Stimulated activated CD4-positive, alpha-beta T cell treated with anti-CD3 and anti-CD28 coated beads, Interleukin-12 subunit alpha, Interleukin-12 subunit beta, amount 100 ng/mL, for 48 hours (primary cell): ENCODE measurements at places on chromosomes 16 and 17.
A peak's percentile ranks its signal among the peaks of the same experiment; 100 is the strongest.

DNA sequence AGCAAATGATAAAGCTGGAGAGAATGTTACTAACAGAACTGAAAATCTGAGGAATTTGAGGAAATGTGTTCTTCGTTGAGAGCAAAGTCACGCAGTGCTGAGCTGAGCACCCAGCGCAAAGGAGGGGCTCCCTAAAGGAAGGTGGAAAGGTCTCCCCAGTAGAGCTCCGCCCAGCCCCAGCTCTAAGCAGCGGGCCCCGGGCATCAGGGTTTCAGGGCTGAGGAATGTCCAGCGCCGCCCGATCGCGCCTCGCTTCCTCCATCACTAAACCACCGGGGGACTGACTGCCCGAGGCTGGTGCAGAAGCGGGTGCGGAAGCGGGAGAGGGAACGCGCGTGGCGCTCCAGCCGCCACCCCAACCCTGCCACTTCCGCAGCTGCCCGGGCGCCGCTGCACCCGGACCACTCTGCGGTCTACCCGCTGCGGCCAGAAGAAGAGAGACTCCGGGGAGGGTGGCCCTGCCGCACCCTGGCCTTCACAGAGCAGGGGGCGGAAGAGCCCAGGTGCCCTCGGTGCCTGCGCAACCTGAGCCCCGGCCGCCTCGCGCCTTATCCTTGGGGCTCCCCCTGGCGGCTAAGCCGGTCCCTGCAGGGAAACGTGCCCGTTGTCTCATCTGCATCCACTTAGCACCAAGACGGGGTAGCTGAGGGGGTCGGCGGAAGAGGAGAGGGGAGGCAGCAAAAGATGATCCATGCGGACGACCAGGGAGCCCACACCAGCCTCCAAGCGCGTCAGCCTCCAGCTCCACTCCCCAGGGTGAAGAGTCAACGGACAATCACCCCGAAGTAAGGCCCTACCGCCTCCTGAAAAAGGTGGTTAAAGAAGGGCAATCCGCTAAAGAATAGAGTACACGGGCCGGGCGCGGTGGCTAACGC lies 12.4 kb upstream of the GUCY2D start:
- peak; percentile 97 for DNase-seq

GRCh38 chr16:8583732-8584131 lies 6.6 kb downstream of the TMEM114 start:
- no peak for DNase-seq

GRCh38 chr16:52372313-52372712 lies 174.6 kb downstream of the TOX3 start:
- DNase-seq: no peak

DNA sequence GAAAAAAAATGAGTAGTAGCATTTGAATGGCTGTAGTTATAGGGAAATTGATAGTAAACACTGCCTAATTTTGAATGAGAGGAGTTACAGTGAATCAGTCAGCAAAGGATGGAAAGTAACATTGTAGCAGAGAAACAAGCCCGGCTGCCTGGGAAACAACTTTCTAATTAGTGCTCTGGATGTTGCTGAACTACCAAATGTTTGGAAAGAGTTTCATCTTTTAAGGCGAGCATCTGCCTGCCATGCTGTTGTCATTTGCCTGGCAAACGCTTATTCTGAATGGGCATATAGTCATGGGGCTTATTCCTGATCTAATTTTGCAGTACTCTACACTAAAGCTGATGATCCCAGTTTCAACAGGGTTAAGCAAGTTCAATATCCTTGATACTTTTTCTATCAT lies 138.6 kb downstream of the CDH11 start:
- DNase-seq: no peak

DNA sequence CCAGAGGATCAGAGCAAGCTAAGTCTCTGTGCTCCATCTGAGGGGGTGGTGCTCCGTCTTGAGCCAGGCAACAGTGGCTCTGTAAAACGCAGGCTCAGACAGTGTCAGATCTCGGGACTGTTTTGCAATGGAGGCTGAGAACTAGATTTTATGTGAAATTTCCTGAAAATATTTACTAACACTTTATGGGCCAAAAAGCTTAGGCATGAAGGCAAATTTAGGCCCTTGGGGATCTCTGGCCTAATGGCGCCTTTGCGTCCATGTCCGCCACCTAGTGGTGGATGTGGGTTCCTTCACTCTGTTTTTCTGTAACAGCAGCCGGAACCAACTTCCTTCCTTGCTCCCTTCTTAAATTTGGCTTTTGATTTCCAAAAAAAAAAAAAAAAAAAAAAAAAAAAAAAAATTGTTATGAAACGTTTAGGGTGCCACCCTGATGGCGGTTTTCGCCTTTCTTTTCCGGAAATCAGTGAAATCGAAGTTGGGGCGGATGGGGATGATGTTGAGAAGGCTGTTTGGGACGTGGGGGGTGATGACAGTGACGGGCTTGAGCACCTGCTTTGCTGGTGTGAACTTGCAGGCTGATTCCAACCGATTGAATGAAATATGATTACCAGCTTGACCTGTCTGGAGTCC lies 14.0 kb upstream of the ELAC2 start:
- peak; percentile 45 for DNase-seq

DNA sequence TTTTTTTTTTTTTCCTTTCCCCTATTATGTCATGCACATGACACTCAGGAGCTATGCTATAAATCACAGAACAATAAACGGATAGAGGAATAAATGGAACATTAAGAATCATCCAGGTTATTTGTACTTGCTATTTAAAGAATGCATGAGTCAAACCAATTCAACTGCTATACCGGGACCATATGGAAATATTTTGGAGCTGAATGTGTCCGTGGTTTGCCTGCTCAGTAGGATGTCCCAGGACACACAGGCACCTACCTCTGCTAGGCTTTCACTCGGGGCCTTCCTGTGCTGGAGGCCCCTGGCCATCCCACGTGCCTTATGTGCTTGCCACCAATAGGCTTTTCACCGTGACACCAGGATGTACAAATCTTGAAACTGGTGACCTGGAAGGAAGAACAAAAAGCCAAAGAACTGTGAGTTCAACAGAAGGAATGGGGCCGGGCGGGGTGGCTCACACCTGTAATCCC lies 15.3 kb upstream of the SEC14L1 start:
- DNase-seq: no peak

DNA sequence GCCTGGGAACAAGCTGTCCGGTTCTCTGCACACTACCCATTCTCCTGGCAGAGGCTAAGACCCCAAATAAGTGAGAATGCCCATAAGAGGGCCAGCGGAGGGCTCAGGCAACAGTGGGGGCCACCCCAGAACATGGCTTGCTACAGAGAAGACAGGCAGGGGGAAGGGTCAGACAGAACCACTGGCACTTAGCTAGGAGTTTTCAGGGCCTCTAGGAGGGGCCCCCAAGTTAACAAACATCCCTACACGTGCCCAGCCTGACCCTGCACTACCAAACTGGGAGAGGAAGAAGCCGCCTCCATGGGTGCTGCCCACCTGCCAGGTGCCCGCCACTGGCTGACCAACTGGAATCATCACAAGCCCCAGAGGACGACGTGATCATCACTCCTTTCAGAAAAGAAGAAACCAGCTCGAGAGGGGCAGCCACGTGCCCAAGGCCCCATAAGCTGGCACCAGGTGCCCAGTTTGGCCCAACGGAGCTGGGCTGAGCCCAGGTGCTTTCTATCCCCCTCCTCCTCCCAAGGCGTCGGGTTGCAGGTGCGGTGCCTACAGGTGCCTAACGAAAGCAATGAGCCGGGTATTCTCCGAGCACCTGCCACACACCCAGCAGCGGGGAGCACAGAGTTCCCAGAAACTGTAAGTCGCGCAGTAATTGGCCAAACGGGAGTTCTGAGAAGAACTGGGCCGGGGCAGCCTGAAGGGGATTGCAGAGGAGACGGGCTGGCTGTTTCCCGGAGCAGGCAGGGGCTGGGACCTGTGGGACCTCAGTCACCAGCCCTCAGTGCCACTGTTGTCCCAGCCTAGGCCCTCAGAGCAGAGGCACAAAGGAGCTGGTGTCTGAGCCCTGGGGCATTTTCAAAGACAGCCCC lies 13.2 kb downstream of the RPH3AL start:
- DNase-seq: no peak

GRCh38 chr17:38465391-38466345 lies 37.4 kb downstream of the ARHGAP23 start:
- DNase-seq: no peak

- no peak for DNase-seq
Observed at GRCh38 chr16:27340654-27341053, 26.9 kb downstream of the IL4R start.

DNA sequence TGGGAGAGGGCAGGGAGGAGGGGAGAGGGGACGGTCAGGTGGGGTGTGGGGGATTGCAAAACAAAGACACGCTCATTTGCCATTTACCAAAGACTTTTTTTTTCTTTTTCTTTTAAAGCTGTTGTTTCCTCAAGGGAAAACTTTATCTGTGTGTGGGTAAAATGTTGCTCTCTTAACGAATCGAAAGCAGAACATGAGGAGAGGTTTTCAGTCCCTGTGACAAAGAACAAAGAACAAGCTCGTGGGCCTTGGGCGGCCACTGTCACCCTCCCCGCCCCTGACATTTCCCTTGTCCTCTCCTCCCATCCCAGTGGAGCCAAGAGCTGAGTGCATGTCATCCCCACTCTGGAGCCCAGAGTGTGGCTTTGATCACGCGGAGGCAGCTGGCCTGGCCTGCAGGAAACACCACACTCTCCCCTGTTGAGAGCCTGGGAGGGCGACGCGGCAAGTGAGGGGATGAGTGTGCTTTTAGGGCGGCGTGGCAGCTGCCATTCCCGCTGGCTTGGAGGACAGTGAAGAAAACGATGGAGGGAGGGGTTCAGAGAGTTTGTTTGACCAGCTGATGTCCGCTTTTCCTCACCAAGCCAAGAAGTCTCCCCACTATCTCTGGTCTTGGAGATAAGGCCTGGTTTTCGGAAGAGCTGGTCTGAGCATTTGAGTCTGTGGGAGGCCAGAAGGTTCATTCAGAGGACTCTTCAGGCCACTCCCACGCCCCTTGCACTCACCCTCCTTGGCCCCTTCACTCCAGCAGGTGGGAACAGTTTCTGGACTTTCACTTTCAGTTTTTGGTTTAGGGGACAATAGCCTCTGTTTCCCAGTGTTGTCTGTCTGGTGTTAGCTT lies 11.4 kb downstream of the CCR7 start:
- DNase-seq: no peak

GRCh38 chr17:27956601-27957445 lies 63.7 kb upstream of the LYRM9 start:
- no peak for DNase-seq

DNA sequence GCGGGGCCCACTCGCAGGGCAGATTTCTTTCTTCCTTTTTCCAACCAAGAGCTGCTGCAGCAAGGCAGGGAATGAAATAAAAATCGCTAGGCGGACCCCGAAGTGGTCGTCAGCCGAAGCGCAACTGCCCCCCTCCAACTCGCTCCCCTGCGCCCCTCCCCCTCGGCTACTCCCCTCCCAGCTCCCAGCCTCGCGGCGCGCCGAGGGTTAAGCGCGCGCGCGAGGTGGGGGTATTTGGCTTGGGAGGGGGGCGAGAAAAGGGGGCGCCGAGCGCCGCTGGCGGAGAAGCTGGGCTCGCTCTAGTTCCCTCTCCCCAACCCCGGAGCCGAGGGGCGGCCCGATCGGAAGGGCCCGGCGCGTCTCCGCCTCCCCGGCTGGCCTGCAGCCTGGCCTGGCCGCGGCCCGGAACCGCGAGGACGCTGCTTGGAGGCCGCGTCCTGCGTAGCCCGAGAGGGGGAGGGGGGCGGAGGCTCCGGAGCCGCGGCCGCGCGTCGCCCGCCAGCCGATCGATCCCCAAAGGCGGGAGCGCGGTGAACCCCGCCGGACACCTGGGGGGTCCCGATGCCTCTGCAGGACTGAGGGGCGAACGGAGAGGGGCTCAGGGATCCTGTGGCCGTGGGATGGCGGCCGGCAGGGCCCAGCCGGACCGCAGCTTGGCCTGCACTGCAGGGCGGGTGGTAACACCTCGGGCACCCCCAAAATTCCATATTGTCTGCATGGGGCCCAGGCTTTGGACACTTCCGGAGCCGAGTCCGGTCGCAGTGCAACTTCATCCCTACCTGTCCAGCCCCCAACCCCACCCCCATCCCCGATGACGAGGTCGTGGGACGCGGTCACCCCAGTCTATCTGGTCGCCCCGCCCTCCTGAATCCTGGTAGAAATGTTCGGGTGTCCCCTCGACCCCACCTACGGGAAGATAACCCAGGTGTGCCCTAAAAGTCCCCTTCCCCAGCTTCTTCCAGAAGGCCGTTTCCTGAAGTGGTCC lies 4.9 kb upstream of the CBX4 start:
- no peak for DNase-seq

DNA sequence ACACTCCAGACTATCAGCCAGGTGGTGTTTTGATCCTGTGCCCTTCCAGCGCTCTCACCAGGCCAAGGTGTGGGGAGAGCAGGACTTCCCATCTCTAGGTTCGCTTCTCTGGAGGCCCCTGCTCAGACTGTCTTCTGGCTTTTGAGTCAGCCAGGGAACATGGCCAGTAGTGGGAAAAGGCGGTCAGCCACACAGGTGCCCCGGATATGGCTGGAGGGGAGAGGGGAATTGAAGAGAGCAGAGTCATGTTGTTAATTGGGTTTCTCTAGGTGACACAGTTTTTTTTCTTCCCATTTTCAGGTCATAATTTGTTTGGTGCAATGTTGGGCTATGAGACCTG lies 1.5 kb downstream of the MINK1 start:
- DNase-seq: no peak

GRCh38 chr17:42253578-42253977 lies 22.6 kb downstream of the STAT5B start:
- no peak for DNase-seq

DNA sequence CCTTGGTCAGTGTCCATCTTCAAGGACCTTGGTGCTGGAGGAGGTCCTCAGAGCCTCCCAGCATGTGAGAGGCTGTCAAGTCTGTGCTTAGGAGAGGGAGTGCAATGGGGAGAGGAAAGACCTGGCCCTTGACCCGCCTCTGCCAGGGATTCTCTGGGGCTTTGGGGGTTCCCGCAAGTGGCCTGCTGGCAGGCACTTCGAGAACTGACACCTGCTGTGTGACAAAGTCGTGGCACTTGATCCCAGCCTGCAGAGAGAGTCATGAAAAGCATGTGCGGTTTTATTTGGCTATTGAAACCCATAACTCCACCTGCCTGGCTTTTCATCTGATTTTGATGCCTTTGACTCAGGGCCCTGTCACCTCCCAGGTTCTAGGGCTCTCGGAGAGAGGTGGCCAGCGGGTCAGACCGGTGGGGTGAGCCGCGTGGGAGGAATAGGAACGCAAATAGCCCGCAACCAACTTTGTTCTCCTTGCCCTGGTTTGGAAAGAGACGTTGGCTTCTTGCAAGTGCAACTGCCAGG lies 42.8 kb upstream of the GSE1 start:
- no peak for DNase-seq

GRCh38 chr17:77684803-77685798 lies 273.4 kb upstream of the TNRC6C start:
- DNase-seq: no peak

GRCh38 chr17:80737106-80738019 lies 192.7 kb downstream of the RPTOR start:
- no peak for DNase-seq

GRCh38 chr16:14199624-14200023 lies 128.5 kb downstream of the MRTFB start:
- no peak for DNase-seq

- DNase-seq: no peak
Observed at GRCh38 chr17:21291357-21291756, 6.8 kb downstream of the MAP2K3 start.
